ENCODE measurements at places on chromosomes 6 and 20.

DNA sequence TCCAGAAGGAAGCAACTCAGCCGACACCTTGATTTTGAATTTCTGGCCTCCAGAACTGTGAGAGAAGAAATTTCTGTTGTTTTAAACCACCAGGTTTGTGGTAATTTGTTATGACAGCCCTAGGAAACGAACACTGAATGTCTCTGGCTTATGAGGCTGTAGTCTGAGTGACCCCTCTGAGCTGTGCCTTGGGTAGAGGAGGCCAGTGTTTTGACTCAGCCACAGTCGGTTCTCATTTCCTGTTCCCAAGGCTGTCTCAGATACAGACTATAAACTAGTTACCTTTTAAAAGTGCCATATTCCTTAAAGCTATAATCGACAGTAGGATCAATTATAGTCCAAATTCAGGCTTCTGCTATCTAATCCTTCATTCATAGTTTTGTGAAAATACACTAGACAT is 391.2 kb upstream of the MAP3K7 start:
- DNase-seq = no peak

DNA sequence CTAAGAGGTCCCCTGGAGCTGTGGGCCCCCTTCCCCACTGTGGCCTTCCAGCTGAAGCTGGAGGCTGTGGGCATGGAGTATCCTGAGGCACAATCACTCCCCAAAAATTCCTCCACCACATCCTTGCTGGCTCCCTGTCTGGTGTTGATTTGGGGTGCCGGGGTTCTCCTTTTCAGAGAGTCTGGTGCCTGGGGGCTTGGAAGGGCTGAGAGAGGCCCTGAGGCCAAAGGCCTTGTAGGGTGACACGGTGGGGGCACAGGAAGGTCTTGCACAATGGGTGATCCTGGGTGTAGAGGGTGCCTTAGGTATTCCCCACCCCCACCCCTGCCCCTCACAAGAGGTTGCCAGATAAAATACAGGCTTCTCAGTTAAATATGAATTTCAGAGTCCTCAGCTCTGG is 33.2 kb upstream of the VEGFA start:
- no peak for DNase-seq

- no peak for DNase-seq
Measured at GRCh38 chr20:58640446-58640845, 10.6 kb upstream of the STX16 start.

- no peak for DNase-seq
Measured at GRCh38 chr6:22108199-22108598, 188.6 kb downstream of the PRL start.

DNA sequence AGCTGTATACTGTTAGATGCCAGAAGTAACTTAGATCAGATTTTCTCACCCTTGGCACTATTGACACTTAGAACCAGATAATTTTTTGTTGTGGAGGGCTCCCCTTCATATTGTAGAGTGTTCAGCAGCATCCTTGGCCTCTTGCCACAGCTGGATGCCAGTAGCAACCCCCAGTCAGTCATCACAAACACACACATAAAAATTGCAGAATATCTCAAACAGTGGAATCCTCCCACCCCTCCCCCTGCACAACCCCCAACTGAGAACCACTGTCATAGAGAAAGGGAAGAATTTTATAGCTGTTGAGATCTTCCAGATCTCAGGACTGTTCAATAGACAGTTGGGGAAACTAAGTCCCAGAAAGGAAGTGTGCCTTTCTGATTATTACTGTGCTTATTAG is 81.2 kb upstream of the VSTM2L start:
- no peak for DNase-seq

- no peak for DNase-seq
Measured at GRCh38 chr6:161161889-161162624, 111.8 kb downstream of the AGPAT4 start.

DNA sequence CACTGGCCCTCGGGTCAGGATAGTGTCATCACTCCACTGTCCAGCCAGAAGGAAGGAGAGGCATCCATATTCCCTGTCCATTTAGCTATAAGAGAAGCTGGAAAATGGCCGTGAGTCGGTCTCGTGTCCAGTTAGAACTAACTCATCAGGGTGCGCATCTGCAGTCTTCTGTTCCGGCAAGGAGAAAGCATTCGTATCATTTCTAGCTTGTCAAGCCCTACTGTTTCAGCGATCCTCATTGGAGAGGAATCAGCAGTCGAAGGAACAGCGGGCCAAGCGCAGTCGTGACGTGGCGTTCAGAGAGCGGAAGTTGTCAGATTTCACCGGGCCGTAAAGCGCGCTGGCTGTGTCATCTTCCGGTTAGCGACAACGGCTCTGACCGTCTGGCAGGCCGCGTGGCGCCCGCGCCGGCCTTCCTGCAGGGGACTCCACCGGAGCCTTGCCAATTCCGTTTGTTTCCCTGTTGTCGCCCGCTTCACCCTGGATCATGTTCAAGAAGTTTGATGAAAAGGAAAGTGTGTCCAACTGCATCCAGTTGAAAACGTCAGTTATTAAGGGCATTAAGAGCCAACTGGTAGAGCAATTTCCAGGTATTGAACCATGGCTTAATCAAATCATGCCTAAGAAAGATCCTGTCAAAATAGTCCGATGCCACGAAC is 32.9 kb downstream of the HM13 start:
- DNase-seq = peak; percentile 49

DNA sequence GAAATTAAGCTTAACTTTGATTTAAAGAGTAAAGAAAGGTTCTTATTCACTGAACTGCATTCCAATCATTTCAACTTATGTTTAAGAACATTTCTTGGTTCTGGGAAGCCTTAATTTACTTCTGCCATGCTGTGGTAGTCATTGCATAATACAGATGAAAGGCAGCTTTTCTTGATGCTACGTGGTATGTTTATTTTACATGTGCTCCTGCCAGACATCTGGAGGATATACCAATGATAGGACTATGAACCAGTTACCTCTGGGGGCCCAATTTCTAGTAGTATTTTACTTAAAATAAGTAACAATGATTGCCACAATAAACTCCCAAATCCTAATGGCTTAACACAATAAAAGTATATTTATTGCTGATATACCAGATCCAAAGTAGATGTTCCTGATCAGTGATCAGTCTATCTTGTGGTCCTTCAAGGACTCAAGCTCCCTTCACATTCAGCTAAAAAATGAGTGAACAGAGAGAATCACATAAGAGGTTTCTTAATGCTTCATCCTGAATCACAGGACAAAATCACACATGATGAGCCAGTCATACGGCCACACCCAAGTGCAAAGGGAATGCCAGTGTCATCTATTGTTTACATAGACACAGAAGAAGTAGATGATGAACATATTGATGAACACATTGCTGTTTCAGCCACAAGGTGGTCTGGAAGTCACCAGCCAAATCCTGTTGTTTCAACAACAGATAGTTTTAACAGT is 56.5 kb upstream of the CCN2 start:
- DNase-seq = no peak

DNA sequence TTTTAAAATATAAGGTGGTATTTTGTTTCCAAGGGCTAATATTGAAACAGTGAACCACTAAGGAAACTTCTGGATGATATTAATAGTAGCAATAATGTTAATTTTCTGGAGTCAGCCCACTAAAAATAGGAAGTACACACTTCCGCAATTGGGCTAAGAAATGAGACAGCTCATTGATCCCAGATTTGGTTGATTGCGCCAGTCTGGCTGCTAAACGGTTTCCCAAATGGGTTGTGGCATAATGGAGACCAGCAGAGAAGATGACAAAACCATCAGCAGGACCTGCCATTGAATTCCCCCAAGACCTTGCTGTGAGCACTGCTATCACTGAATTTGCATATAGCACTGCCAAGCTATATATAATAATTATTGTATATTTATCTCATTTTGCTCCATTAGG is 71.2 kb upstream of the SGK1 start:
- no peak for DNase-seq

DNA sequence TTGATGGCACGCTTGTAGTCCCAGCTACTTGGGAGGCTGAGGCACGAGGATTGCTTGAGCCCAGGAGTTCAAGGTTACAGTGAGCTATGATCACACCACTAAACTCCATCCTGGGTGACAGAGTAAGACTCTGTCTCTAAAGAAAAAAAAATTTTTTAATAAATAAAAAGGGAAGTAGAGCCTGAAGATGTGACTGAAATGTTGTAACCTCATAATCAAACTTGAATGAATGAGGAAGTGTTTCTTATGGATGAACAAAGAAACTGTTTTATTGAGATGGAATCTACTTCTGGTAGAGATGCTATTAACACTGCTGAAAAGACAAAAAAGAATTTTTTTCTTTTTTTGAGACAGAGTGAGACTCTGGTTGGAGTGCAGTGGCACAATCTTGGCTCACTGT is 6.7 kb downstream of the MAK start:
- no peak for DNase-seq

DNA sequence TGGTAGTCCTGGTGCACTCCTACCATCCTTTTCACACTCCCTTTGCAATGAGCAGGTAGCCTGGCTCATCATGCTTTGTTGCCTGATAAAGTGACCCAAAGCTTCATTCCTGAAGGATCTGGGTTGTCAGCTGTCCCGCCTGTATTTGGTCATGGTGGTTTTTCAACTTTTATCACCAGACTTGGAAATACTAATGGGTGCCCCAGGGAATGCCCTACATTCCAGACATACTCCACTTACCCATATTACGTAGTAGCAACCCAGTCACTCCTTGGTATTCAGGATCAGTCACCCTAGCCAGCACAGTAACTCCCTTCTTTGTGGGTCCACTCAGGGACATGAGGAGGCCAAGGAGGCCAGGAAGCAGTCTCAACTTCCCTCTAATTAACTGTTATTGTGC is 199.2 kb downstream of the MAFB start:
- no peak for DNase-seq

DNA sequence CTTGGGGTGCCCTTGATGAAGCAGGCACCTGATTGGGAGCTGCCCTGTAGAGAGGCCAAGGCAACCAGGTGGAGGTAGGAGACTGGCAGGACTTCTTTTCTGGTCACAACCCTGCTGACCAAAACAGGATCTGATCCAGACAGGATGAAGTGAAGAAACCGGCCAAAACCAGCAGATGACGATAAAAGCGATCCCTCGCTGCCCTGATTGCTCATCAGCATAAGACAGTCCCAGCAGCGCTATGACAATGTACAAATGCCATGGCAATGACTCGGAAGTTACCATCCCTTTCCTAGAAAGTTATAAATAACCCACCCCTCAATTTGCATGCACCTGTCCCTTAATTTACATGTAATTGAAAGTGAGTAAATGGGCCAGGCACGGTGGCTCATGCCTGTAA is 88.4 kb upstream of the PDE10A start:
- no peak for DNase-seq

- no peak for DNase-seq
Measured at GRCh38 chr6:90462102-90462501, 124.8 kb downstream of the MAP3K7 start.

DNA sequence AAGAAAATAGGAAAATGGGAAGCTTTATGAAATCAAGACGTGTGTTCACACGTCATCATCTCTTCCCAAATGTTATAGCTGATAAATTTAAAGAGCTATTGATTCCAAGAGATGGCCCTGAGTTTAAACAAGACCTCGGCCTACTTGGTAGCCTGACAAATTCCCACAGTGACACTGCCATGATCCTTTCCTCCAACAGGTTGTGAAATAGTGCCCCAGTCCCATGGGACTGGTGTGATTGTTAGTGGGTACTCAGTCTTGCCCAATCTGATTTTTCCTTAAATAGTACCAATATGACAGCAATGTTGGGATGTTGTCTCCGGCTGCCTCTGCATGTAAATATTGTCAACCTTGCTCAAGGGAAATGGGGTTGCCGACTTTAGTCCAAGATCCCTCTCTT is 34.5 kb downstream of the RIOK1 start:
- no peak for DNase-seq

GRCh38 chr6:15356179-15356578 is 110.3 kb downstream of the JARID2 start:
- no peak for DNase-seq

DNA sequence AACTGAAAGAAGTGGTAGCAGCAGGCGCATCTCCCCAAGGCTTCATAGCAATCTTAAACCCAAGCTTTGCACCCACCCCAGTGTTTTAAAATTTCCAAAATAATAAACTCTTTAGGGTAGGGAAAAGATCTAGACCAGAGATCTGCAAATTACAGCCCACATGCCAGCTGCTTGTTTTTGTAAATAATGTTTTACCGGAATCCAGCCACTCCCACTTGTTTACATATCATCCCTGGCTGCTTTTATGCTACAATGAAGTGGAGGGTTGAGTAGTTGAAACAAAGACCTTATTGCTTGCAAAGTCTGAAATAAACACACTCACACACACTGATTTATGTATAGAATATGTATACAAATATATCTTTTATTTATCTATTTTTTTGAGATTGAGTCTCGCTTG is 30.0 kb downstream of the SLX4IP start:
- no peak for DNase-seq

GRCh38 chr6:123564361-123564760 is 72.4 kb downstream of the TRDN start:
- DNase-seq = no peak

GRCh38 chr6:159761873-159762680 is at the start of gene ACAT2:
Gene ACAT2, plus strand, starts transcription at chr6:159762045. Its CDS starts 43 bp downstream, at chr6:159762088.
- DNase-seq = peak; percentile 80

DNA sequence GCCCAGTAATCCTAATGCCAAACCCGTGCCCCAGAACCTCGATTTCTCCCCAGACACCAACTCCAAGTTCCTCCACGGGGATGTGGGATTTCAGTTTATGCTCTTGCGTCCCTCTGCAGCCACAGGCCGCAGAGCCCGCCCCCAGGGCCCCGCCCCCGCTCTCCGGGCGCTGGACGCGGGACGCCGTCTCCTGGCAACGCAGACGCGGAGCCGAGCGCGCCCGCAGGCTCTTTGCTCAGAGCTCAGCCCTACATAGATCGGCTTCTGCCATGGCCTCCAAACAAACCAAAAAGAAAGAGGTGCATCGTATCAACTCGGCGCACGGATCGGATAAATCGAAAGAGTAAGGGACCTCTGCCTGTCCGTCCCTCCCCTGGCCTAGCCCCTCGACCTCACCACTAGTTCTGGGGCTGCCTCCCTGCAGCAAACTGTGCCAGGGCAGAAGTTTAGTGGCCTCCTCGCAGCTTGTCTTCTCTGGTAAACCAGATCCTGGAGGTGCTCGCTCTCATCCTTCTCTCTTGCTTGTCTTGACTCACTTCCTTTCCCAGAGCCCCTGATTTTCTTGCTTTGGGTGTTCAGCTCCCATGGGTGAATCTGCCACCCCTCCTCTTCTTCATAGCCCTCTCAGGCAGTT is at the start of gene ADGB:
Gene ADGB, plus strand, starts transcription at position 201 of the 634 bp plus-strand sequence. Its CDS starts 69 bp downstream, at position 270.
- no peak for DNase-seq

DNA sequence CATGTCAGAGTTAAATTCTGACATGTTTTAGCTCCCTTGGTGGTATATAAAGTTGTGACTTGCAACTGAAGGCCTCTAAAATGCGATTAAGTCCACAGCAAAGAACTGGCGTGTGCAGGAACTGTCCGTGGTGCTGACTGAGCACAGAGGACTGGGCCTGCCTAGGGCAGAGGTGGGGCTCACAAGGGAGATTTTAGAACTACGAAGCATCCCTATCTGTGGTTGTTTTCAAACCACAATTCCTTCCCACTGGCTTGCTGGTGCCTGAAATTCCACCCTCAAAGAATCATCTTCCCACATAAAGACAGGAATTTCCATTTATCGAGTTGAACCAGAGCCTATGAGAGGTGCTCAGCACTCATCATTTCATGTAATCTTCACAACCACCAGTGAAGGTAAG is 30.1 kb downstream of the RIMS4 start:
- DNase-seq = no peak

- no peak for DNase-seq
Measured at GRCh38 chr20:37202267-37202943, 23.1 kb upstream of the MROH8 start.
